Panc1 (cell line): ENCODE measurements at places on chromosomes 16 and 17. TPM values are rescaled to one million over a fixed set of nuclear protein-coding genes. Genes with fewer than 3 reads are reported as not detected.

DNA sequence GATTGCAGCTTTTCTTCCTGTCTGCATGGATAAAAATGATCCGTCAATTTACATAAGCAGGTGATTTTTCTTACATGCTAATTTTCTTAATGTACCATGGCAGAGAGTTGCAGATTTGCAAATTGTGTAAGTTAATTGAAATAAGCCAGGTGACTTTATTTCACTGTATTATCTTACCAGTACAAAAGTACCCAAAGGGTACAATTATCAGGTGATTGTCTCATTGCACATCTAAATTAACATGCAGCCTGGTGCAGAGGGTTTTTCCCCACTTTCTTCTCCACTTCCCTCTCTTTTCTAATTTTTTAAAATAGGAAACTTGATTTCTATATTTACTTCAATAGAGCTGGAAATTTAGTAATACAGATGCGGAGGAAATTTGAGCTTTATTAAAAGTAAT is 11.2 kb downstream of the NLK start:
- DNase-seq = no peak

GRCh38 chr16:29807426-29808218 is 1.3 kb downstream of the MAZ start:
- DNase-seq = no peak

GRCh38 chr16:70610273-70611223 is 35.8 kb upstream of the IL34 start:
- no peak for DNase-seq

The UTS2R gene
- 0.39 TPM for total RNA-seq

- no peak for DNase-seq
Measured at GRCh38 chr17:42421507-42422338, 1.3 kb downstream of the CAVIN1 start.

The NUPR1 gene
- total RNA-seq = 79.7 TPM

- no peak for DNase-seq
Measured at GRCh38 chr17:65055280-65055707, 1.2 kb downstream of the GNA13 start.

The KRTAP1-1 gene
- total RNA-seq = not detected

DNA sequence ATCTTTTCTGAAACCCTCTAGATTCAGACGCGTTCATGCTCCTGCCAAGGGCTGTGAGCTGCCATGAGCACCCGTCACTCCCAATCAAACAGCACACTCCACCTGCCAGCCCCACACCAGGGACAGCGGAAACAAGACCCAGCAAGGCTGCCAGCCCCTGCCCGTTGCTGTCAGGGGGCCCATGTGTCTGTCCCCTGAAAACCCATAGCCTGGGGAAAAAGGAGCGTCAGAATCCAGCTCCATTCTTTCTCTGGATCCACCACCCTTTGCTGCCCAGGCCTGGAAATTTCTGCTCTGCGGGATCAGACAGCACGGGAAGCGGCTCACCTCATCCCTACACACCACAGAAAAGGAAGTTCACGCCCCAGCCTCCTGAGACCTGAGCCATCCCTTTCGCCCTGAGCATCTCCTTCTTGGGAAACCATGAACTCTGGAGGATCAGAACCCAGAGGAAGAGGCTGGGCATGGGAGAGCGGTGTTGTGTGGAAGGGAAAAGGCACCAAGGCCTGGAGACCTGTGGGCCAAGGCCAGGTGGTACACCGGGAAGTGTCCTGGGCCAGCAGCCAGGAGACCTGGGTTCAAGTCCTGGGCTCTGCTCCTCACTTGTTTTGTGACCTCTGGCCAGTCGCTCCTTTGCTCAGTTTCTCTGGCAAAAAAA is 51.5 kb upstream of the RCVRN start:
- no peak for DNase-seq

DNA sequence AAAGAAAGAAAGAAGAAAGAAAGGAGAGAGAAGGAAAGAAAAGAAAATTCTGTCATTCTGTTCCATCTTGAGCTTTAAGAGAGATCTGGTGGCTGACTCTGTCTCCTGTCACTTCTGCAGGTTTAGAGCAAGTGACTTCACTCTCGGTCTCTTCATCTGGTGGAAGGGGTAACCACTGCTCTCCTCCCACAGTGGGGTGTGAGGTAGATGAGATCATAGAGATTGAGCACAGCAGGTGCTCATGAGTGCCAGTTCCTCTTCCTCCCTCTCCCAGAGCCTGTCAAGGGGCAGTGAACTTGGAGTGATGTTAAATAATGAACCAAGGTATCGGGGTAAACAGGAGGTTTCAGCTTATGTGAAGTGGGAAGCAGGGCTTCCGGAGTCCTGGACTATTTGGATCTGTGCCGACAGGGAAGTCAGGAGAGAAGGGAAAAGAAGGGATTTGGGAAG is 47.7 kb downstream of the BEAN1 start:
- DNase-seq = no peak

The CXCL16 gene
- 5.3 TPM for total RNA-seq

DNA sequence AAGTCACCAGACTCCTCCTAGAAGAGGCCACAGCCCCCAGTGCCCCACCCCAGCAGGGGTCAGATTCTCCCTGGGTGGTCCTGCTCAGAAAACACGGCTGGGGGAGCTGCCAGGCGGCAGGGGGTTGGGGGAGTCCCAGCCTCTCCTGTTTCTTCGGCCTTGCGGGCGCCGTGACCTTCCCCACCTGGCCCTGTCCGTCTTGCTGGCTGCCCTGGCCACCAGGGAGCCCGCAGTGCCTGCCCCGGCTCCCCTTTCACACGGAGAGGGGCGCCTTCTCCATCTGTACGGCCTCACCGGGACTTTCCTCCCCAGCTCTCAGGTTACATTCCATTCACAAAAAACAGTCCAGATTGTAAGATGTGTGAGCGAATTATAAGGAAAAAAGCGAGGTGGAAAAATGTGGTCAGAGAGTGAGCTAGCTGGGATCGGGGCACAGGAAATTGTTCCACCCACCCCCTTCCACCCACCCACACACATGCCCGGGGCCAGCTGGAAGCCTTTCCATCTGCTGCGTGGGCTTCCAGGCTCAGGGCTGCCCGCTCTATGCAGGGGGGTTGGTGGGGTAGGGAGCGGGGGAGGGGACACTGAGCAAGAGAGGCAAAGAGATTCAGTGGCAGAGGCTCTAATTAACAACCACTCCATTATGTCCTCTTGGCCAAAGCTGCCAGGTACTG is 14.6 kb upstream of the CIBAR2 start:
- DNase-seq = no peak

DNA sequence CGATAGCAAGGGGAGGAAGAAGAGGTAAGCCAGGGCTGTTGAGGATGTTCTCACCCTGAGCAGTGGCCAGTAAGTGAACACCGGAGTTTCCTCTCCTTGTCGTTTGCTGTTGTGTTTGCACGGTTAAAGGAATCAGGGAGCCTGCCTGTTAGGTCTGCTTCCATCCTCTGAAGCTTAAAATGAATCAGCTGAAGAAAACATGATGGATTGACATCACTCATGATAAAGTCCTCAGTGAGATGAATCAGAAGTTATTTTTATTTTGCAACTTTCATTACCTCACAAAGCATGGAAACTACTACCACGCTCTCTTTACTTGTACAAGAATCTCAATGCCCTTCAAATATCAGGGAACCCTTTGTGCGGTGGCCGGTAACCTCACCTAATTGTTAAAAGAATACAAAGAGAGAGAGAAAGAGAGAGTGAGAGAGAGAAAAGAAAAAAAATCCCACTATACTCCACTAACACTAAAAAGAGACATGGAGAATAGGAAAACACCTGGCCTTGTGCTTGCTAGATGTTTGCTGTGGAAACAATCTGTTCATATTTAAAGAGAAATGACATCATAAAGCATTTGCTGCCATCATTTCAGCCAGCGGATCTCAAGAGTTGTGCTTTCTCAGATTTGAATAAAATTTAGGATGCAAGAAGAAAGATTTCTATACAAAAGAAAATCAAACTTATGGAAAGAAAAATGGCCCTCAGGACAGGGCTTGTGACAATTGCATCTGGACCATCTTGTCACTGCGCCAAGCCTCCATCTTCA is 441.6 kb upstream of the SALL1 start:
- DNase-seq = no peak

GRCh38 chr16:89401641-89402445 is 88.5 kb downstream of the ANKRD11 start:
- DNase-seq = no peak

GRCh38 chr16:69839798-69840409 is 77.8 kb downstream of the WWP2 start:
- no peak for DNase-seq

GRCh38 chr17:62755141-62755851 is 52.8 kb downstream of the MARCHF10 start:
- no peak for DNase-seq

- DNase-seq = peak; percentile 60
Measured at GRCh38 chr17:3683054-3683511, 12.9 kb downstream of the P2RX5 start.
